ENCODE measurements at places on chromosomes 11 and 22.
A peak's percentile ranks its signal among the peaks of the same experiment; 100 is the strongest.

DNA sequence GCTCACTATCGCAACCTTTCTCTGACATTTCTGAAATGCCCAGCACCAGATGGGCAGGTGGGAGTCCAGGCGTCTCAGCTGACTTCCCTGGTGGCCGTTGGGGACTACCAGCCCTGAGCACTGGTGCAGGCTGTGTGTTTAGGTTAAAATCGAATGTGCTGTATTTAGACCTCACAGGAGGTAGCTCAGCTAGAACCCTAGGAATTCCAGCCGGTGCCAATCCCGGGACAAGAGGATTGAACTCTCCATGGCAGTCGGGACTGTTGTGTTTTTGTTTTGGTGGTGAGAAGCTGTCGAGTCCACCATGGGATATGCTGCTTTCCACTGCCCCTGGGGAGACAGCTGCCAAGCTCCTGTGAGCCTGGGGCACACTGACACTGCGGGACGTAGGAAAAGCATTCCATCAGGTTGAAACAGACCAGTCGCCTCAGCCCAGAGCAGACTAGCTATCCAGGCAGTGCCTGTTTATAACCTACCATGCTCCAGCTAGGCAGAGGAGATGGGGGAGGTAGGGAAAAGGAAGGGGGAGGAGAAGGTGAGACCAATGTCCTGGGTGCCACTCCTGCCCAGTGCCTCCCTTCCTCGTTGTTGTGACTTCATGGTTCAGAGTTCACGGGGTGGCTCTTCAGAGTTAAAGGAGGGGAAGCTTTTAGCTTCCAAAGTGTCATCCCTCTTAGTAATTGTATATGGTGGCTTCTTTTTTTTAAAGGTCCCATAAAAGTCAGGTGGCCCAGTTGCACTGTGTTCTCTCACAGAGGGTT lies 53.0 kb downstream of the MICAL2 start:
- peak; percentile 79 for DNase-seq

DNA sequence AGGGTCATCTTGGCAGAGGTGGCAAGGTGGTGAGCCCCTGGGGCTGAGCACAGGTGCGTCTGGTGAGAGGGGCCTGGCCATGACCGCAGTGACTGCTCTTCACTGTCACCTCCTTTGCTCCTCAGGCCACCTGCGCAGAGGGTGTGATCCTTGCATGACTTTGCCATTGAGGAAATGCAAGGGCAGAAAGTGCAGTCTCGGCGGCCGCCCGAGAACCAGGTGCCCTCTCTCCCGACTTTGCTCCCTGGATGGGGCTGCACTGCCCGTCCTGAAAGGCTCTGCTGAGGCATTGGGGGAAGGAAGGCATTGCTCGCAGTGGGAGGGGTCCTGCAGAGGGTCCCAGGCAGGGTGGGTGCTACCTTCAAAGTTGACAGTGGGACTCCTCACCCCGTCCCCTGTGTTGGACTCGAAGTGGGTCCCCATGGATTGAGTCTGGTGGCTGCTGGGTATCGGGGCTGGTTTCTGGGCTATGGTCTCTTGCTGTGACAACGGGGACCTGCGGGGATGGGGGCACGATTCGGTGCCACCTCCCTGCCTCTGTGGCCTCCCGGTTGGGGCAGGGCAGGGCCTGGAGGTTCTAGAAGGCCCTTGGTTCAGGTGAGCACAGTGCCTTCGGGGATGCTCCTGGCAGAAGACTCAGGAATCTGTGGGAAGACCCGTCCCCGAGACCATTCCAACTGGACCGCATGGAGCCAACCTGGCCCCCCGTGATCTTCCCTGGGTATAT lies 1239.4 kb downstream of the BRD1 start:
- DNase-seq, result no peak

DNA sequence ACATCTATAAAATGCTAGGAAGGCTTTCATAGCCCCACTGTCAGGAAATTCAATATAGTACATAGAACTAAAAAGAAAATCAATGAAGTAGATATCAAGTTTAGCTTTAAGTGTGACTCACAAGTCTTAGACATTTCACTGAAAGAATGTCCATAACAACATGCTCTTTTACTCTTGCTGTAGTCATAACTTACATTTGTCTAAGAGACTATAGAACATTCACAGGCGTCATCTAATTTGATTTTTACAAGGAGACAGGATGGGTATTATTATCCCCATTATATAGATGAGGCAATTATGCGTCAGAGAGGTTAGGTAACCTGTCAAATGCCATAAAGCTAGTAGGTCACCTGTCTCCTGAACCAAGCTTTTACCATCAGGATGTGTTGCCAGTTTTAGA lies 36.9 kb downstream of the BDNF start:
- DNase-seq, result no peak

- DNase-seq, result peak; percentile 82
Measured at GRCh38 chr11:29018631-29019030, 910.4 kb downstream of the METTL15 start.

DNA sequence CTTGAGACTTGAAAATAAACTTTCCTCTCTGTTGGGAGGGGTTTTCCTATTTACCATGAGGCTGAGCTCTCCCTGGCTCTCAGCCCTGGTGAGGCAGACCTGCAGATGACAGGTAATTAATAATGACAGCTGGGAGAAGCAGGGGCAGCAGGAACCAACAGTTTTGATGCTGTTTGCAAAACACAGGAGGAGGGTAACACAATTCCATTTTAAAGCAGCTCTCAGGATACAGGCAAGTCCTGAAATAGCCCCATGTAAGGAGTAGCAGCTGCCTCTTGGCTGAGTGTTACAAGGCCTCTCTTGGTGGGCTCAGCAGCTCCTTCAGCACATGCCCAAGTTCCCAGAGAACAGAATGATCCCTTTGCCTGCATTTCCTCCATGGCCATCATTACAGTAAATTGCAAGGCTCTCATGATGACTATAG lies 13.3 kb downstream of the PARVA start:
- no peak for DNase-seq

- DNase-seq, result no peak
Measured at GRCh38 chr11:34567733-34568132, 53.2 kb upstream of the EHF start.

DNA sequence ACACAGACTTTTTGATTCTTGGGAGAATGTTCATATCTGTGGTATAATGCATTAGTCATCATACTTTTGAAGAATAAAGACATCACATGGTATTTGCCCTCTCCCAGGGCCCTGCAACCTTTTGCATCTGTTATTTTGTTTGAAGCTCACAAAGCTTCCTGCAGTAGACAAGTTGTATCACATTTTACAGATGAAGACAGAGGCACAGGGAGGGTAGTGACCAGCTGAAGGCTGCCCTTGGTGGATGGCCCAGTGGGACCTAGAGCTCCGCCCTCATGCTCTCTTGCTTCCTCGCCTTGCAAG lies 66.4 kb downstream of the UBASH3B start:
- peak; percentile 79 for DNase-seq

DNA sequence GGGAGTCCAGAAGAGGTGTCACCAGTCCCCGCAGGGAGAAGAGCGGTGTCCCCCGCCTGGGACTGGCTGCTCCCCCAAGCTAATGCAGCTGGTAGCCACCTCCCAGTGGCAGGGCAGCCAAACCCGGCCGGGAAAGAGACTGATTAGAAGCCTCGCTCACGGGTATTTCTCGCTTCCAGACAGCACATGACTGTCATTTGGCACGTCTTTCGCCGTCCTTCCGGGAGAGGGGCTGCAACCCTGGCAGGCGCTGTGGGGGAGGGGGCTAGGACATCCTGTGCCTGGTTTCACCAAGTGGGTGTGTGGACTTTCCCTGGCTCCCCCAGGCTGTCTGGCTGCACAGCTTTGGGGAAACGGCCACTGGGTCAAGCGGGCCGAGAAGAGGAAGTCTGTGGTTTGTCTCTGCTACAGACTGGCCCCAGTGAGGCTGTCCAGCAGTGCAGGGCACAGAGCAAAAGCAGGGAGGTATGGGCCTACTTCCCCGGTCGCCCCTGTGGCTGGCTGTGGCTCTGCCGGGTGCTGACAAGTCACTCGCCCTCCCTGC lies 3.8 kb downstream of the CD81 start:
- no peak for DNase-seq

- no peak for DNase-seq
Measured at GRCh38 chr11:30377347-30377746, 54.4 kb downstream of the ARL14EP start.

- no peak for DNase-seq
Measured at GRCh38 chr11:113518716-113519495, 43.7 kb upstream of the DRD2 start.

DNA sequence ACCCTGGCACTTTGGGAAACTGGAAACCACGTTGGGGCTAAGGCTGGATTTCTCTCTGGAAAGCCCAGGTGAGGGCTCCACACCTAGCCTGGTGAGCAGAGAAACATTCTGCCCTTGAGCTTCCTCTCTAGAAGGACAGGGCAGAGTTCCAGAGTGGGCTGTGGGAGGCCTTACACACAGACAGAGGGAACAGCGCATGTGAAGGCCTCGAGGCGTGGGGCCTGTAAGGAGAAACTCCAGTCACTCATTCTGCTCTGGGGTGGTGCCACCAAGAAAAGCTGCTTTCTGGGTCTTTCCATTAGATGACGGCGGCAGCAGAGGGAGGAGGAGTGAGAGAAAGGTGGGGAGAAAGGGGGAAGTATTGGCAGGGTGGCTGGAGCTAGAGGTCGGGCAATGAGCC lies 183.1 kb downstream of the CHST1 start:
- no peak for DNase-seq

DNA sequence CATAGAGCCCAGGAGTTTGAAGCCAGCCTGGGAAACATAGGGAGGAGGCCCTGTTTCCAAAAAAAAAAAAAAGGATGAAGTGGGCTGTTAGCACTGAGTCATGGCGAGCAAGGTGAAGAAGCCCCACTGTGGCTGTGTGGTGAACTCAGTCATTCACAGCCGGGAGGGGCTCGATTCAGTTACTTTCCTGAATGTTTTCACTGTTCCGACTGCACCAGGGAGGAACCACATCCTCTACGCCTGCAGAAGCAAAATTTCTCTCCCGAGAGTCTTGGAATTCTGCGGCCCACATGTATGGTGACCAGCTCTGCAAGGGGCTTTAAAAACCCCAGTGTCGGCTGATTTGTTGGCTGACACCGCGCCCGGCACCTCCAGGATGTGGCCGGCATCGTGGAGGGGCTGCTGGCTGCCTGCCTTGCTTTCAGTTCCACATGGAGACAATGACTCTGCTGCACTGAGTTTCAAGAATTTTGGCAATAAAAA lies 27.8 kb upstream of the GRAMD4 start:
- DNase-seq, result peak; percentile 72

GRCh38 chr11:133425245-133425644 lies 107.1 kb downstream of the OPCML start:
- DNase-seq, result no peak

DNA sequence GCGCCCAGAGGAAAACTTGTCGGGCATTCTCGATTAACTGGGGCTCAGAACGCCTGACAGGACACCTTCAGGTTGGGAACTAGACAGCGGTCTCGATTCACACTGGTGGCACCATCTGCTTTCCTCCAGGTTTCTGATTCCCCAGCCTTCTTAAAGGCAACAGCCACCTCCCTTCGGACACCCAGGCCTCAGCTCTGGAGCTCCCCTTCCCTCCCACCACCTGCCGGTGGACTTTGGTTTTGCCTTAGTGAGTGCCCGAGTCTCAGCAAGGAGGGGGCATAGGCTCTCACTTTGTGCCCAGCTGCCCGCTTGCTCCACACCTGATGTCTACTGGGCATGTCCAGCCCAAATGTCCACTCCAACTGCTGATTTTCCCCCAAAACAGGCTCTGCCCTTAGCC lies 110.4 kb upstream of the PARVA start:
- no peak for DNase-seq

GRCh38 chr11:114151631-114152030 lies 92.1 kb downstream of the ZBTB16 start:
- no peak for DNase-seq

DNA sequence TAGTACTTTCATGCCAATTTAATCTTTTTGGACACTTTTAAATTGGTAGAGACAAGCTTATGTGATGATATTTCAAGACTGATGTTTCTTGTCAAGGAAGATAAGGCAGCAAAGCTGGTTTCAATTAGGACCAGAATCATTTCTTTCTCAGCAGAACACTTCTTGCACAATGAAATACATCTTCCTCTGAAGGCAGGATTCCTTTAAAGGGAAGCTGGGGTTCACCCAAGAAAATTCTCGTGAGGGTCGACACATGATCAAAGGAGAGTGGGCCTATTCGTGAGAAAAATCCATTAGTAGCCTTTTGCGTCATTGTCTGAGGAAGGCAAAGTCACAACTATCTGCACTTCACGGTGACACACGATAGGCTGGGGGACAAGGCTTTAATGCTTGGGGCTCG lies 17.6 kb downstream of the TTC12 start:
- peak; percentile 30 for DNase-seq

GRCh38 chr11:86687185-86687778 lies 14.9 kb upstream of the ME3 start:
- DNase-seq, result no peak

DNA sequence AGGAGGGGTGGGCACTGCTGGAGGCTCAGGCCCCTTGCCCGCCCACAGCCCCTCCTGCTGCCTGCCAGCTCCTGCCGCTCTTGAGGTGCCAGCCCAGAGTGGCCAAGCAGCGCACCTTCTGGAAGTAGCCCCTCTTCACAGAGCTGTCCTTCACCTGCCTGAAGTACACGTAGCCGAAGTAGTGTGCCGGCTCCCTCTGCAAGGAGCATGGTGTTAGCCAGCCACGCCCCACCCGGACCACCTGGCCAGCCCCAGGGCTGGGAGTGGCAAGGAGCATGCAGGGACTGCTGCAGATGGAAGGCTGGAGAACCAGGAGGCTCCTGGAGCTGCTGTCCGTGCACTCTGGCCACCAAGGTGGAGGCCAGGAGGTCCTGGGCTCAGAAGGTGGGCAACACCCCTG lies 9.6 kb downstream of the DENND6B start:
- DNase-seq, result no peak

DNA sequence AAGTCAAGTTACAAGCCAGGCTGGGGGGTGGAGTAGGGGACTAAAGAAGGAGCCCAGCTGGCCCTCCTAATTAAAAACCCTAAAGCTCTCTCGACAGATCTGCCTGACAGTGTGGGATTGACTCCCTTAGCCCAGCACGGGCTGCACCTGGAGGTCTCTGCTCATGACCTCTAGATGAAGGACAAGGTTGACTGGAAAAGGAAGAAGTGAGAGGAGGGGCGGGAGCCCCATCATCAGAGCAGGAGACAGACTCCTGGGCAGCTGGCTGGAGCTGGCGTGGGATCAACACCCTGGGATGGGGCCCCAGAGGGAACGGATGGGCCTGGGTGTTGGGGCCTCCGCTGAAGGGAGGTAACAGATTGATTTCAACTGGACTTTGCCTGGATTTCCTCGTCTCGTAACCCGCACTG lies 46.1 kb downstream of the RPUSD4 start:
- no peak for DNase-seq

DNA sequence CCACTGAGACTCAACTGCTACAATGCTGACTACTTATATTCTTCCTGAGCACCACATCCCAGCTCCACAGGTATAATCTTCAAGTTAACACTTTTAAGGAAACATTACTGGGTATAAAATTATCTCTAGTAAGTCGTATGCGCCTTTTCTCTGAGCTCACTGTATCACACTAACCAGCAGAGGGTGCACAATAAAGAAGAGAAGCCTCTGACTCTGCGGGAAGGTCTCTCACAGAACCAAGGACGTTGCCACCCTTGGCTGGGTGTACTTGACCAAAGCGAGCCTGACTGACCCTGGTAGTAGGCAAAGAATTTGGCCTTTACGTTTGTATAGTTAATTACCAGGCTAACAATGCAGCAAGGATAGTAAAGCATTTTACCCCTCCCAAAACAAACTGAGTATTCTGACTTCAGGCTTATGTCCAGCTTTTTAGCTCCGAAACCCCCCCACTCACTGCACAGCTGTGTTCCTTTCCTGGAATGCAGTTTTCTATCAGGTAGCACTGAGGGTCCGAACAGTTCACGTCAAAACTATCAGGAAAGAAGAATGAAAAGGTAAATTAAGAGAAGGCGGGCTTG lies at the start of gene BTBD18:
BTBD18 (minus strand) TSS at position 144 of the 578 bp plus-strand sequence. CDS start 631 bp downstream, outside the sequence.
- DNase-seq, result peak; percentile 51

GRCh38 chr22:49972163-49973017 lies 11.8 kb downstream of the PIM3 start:
- no peak for DNase-seq

- DNase-seq, result no peak
Measured at GRCh38 chr11:108793138-108793537, 128.3 kb downstream of the DDX10 start.

Data from AG10803 (cell line).